ENCODE measurements at places on chromosomes 4 and X. TPM values are rescaled to one million over a fixed set of nuclear protein-coding genes. Genes with fewer than 3 reads are reported as not detected.
A peak's percentile ranks its signal among the peaks of the same experiment; 100 is the strongest.

DNA sequence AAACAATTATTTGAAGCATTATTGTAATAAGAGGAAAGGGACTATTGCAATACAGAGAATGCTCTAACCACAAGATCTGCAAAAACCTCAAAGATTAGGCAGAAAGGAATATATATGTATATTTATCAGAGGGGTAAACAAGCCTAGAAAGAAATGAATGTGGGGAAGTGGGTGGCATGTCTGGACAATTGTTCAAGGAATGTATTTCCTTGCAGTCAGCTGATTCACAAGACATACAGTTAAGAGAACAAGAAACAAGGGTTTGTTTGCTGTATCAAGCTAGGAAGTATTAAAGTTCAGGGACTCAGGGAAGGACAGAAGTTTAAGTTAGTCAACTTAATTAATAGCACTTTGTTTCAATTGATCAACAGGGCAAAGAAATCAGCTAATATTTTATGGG lies 514.7 kb downstream of the CENPC start:
- no peak for DNase-seq

DNA sequence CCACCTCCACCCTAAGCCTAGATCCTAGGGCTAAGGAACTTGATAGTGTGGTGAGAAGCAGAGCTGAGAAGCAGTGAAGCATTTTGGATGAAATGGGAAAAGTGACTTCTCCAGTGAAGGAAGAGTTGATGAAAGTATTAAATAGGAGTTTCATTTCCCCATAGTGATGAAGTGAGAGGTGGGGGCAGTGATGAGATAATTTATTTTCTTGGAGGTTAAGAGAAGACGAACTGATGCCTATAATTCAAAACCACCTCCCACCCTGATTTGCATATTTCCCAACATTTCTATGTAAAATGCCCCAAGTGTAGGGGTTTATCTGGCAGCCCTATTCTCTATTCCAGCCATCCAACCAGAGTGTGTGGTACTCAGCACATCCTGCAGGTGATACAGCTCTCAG lies 6.3 kb downstream of the LONRF3 start:
- no peak for DNase-seq

DNA sequence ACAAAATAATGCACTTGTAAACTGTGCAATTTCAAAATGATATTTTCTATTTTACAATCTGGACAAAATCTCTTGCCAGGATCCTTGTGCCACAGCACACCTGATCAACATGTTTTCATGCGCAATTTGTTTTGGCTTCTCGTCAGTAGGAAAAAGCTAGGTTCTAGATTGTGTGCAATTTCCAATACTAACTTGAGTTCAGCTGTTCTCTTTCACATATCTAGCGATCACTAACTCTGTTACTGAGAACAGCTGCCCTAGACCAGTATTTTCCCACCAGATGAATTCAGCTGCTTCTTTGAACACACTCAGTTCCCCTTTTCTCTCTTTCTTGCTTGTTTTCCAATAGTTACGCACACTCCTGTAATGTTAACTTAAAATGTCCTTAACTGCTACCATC lies 131.2 kb downstream of the MAGEB5 start:
- no peak for DNase-seq

DNA sequence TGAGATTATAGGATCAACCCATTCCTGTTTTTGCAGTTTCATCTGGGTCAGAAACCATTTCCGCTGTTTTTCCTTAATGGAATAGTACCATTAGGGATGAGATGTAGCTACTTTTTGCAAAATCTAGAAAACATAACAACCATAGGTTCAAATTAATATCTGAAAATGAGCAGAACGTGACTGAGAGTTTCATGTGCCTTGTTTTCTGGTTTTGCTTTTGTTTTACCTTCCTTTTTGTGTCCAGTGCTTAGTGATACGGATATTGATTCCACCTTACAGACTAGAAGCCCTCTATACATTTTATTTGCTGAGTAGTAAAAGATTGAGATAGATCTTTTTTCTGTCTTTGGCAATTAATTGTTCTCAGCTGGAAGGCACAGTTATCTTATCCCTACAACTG lies 46.5 kb downstream of the SNX25 start:
- DNase-seq: no peak

GRCh38 chr4:118335324-118335723 lies 17.5 kb downstream of the PRSS12 start:
- no peak for DNase-seq

DNA sequence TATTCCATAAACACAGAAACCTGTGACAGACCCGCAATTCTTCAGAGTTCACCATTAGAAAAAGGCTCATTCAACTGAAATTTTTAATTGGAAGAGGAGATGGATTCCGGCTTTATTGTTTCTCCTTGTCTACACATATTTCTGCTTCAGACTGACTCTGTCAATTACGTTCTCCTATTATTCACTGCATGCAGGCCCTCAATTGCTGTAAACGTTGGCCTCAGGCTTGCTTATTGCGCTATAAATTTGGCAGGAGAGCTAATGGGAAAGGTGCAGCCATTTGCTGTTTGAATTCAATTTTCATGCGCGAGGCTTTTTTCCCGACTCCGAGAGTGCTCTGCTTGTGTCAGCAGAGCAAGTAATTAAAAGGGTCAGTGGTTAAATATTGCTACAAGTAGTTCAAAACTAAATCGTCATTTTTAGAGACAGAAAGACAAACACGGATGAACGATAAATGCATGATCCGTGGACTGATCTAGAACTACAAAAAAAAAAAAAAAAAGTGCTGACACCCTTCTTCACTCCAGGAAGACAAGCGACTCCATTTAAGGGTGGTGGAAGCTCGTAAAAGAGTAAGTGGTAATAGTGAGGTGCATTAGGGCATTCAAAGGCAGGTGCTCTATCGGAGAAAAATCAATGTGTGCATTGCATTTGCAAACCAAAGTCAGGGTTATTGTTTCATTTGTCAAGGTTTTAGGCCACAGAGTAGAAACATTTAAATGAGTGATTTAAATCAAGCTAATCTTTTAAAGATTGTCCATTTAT lies 841.6 kb upstream of the FRG1 start:
- no peak for DNase-seq

DNA sequence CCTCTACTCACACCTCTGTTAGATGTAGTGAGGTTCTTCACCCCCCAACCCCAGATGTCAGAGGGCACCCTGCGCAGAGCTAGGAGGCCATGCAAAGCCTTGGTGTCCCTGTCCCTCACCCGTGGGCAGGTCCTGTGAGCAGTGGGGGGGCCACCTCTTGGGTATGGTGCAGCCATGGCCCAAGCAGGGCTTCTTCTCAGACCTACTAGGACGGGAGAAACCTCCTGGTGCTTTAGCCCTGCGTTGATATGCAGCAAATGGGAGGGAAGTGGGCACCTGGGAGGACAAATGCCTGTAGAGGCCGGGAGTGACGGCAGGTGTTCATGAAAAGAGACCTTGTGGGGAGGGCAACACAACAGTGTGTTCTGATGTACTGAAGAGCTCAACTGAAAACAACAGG lies 38.5 kb upstream of the MSANTD1 start:
- no peak for DNase-seq

GRCh38 chrX:54358424-54359211 lies 772 bp upstream of the WNK3 start:
- peak; percentile 56 for DNase-seq

DNA sequence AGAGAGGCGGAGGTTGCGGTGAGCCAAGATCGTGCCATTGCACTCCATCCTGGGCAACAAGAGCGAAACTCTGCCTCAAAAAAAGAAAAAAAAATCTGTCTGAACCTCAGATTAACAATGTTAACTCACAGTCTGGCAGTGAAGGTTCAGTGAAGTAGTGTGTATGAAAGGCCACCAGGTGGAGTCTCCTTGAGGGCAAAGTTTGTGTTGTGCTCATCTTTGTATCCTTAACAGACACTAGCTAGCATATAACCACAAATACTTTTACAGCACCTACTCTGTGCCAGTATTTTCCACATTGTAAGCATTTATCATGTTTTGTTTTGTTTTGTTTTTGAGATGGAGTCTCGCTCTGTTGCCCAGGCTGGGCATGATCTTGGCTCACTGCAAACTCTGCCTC lies 46.0 kb upstream of the MGST2 start:
- DNase-seq: no peak

GRCh38 chr4:110629214-110629754 lies 6.4 kb upstream of the PITX2 start:
- DNase-seq: no peak

- no peak for DNase-seq
These were observed 1025.5 kb downstream of the RPA4 start for GRCh38 chrX:97909245-97909644.

- no peak for DNase-seq
These were observed 91.3 kb downstream of the NHSL2 start for GRCh38 chrX:72001906-72002305.

- no peak for DNase-seq
These were observed 108.4 kb upstream of the NOCT start for GRCh38 chr4:138907174-138907573.

- DNase-seq: no peak
These were observed 192.4 kb upstream of the RPL34 start for GRCh38 chr4:108427946-108428485.

DNA sequence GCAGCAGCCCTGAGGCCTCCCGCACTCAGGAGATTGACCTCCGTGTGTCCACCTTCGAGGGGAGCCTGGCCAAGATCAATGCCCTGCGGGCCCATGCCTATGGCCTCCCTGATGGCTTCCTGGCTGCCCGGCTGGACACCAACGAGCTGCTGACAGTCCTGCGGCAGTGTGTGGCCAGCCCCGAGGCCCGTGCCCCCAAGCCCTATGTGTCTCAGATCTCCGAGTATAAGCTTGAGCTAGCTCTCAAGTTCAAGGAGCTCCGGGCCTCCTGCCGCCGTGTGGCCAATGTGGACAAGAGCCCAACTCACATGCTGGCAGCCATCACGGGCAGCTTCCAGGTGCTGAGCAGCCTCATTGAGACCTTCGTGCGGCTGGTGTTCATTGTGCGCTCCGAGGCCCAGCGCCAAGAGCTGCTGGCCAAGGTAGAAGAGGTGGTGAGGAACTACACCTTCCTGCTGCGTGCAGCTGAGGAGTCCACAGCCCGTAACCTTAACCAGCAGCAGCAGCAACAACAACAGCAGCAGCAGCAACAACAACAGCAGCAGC lies 25.5 kb upstream of the PRPS1 start:
- peak; percentile 58 for DNase-seq

- DNase-seq: no peak
These were observed 102.8 kb downstream of the CHRDL1 start for GRCh38 chrX:110692866-110693265.

GRCh38 chrX:83535417-83536196 lies 27.5 kb downstream of the POU3F4 start:
- DNase-seq: no peak

- DNase-seq: no peak
These were observed 592.5 kb upstream of the GRIA3 start for GRCh38 chrX:122591546-122591945.

- peak; percentile 46 for DNase-seq
These were observed at the start of gene SYTL4 for GRCh38 chrX:100731441-100732281. SYTL4 (minus strand) TSS chrX:100732121; CDS start chrX:100702037, 30,084 bp downstream.

DNA sequence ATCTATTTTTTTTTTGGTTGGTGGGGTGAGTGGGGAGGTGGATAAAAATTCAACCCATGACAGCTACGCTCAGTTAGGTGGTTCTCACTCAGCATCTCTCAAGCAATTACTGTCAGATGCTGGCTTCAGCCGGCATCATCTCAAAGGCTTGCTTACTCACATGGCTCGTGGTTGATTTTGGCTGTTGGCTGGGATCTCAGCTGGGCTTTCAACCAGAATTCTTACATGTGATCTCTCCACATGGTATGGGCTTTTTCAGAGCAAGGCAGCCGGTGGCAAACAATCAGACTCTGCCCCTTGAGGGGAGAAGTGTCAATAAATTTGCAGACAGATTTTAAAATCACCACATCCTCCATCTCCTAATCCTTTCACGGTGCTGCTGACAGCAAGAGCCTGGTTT lies 47.2 kb downstream of the SLC34A2 start:
- peak; percentile 35 for DNase-seq

- DNase-seq: no peak
These were observed 86.3 kb downstream of the ZNF827 start for GRCh38 chr4:145852256-145852839.

DNA sequence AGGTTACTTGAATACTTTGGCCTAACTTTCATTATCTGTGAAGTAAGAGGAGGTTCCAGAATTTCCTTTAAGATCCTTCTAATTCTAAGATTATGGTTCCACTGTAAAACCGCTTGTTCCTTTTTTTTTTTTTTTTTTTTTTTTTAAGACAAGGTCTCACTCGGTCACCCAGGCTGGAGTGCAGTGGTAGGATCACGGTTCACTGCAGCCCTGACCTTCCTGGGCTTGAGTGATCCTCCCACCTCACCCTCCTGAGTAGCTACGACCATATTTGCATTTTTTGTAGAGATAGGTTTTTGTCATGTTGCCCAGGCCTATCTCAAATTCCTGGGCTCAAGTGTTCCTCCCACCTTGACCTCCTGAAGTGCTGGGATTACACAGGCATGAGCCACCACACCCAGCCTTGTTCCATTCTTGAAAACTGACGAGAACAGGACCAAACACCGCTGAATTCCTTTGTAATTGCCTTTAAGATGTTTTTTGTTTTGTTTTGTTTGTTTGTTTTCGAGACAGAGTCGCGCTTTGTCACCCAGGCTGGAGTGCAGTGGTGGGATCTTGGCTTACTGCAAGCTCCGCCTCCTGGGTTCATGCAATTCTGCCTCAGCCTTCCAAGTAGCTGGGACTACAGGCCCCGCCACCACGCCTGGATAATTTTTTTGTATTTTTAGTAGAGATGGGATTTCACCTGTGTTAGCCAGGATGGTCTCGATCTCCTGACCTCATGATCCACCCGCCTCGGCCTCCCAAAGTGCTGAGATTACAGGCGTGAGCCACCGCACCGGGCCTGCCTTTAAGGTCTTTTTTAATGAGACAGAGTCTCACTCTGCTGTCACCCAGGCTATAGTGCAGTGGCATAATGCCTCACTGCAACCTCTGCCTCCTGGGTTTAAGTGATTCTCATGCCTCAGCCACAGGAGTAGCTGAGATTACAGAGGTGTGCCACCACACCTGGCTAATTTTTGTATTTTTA lies 6.8 kb downstream of the PDS5A start:
- DNase-seq: no peak

DNA sequence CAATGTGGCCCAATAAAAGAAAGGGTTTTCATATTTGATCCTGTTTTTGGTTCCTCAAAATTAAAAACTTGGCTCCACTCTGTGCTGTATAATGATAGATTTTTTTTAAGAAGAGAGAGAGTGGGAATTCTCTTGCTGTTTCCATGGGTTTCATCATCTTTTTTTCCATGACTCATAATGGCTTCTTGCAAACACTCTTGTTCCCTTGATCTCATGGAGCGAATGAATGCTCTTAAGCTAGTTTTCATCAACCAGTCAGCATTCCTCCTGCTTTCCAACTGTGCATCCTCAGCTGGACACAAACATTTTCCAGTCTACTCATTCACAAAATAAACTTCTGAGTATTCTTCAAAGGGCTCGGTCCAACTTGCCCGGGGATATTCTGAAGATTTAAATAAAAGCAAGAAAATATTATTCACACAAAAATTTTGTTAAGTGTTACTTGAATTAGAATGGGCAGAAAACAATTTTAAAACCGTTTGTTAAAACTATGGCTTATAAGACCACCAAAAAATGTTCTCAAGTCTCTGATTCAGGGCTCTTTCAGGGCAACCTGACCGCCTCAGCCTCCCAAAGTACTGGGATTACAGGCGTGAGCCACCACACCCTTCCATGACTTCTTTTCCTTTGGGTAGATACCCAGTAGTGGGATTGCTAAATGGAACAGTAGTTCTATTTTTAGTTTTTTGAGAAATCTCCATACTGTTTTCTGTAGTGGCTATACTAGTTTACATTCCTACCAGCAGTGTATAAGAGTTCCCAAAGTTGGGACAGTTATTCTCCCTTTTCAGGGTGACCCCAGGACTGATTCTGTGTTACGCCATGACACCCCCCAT lies 64.7 kb downstream of the TMEM156 start:
- no peak for DNase-seq

Gene SRPK3
- 43.6 TPM for total RNA-seq

Gene PHEX
- 0.10 TPM for total RNA-seq

Gene ABCG2
- total RNA-seq: 0.97 TPM

Gene ZNF518B
- 21.8 TPM for total RNA-seq

Gene CSAG3
- total RNA-seq: not detected

Gene AGTR2
- 0.22 TPM for total RNA-seq
